ENCODE measurements at places on chromosomes 6 and 20. TPM values are rescaled to one million over a fixed set of nuclear protein-coding genes. Genes with fewer than 3 reads are reported as not detected.

GRCh38 chr6:71181565-71181964 lies 107.0 kb upstream of the OGFRL1 start:
- peak; percentile 81 for DNase-seq

- no peak for DNase-seq
Measured at GRCh38 chr20:22909436-22909835, 125.7 kb upstream of the SSTR4 start.

DNA sequence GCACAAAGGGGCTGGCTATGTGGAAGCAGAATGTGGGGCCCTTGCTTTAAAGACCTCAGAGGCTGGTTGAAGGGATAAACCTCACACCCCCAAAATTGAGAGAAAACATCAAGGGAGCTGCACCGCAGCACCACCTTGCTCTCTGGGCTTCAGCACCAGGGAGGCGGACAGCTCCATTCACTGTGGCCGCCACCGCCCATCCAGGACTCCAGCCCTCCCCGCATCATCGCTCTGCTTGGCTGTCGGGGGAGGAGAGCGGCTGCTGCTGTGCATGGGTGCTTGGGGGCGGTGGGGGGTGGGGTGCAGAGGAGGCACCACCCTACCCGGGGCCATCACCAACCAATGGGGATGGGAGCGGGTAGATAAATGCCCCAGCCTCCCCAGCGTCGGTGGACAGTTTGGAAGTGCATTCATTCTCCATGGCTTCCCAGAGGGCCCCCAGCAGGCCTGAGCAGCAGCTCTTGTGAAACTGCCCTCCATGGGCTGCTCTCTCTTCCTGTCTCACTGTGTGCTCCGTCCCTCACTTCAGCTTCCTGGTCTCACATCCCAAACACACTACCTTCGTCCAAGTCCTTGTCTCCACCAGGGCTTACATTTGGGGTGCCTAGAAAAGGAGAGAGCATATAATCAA lies 75.7 kb upstream of the BHLHE23 start:
- peak; percentile 53 for DNase-seq

GRCh38 chr6:161401587-161402309 lies 127.9 kb upstream of the AGPAT4 start:
- no peak for DNase-seq

DNA sequence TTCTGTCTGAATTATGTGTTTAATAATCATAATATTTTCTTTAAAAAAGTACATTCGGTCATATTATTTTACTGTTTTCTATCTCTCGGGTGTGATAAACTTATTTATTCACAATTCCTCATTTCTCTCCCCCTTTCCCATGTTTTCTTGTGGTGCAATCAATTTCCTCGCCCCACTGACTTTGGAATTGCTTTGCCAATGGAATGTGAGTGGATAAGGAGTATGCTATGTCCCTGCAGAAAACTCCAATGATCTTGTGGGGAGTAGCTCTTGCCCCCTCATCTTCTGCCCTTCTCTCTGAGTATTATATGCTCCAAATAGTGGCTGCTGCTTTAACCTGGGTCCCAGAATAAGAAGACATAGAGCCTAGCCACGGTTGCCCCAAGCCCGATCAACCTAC lies 64.1 kb downstream of the HMGN3 start:
- no peak for DNase-seq

DNA sequence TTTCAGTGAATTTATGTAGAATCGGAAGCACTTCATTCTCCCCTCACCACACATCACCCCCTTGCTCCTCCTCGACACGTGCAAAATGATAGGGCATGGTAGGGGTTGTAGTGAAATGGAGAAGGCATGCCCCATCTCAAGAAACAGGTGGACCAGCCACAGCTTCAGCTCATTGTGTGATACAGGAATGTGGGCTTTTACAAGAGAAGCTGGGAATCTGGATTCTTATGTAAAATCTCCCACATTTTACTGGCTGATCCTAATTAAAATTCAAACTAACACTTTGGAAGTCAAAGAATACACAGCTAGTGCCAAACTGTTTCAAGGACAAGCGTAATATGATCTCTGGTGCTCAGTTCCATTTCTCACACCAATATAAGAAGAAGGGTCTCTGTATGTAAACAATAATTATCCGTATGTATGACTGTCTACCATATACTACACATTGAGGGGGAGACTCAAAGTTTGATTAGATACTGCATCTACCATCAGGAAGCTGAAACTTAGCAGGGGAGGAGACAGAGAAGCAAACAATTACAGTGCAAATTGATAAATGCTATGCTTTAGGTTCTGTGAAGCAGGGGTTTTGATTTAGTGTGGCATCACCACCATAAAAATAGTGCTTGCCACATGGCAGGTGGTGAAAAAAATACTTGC lies 24.3 kb upstream of the KIAA0408 start:
- DNase-seq: no peak

DNA sequence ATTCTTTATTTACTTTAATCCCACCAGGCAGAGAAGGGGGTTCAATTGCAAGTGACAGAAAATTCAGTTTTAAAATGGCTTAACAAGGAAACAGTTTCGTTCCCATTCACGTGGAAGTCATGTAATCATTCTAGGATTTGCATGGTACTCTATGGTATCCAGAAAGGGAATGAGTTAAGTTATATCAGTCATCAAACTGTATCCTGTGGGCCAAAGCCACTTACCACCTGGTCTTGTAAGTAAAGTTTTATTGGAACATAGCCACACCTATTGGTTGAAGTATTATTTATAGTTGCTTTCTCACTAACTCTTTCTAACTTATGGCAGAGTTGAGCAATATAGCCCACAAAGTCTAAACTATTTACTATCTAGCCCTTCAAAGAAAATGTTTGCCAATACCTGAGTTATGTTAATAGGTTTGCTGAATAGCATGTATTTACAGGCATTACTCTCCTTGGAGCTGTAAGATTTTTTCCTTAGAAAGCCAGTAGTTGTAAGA lies 10.2 kb upstream of the MMS22L start:
- DNase-seq: peak; percentile 5

- no peak for DNase-seq
Measured at GRCh38 chr6:83838727-83839126, 14.4 kb upstream of the RIPPLY2 start.

DNA sequence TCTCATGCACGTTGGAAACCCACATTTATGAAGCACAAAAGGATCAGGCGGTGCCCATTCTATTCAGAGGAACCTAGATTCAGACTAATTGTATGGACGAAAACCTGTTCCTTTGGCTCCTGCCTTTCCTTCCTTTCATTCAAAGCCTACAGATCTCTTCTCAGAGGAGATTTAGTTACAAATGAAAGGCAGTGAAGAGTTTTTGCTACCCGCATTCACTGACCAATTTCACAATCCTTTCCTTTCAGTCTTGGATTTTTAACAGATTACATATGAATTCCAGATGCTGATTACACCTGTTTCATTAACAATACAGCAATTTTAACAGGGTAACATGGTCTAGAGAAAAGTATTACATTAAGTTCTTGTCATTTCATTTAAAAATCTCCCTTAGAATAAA lies 32.0 kb downstream of the TMEM242 start:
- no peak for DNase-seq

- peak; percentile 27 for DNase-seq
Measured at GRCh38 chr20:22575087-22575721, 9.2 kb downstream of the FOXA2 start.

GRCh38 chr6:125446011-125446410 lies 144.2 kb upstream of the HDDC2 start:
- no peak for DNase-seq

DNA sequence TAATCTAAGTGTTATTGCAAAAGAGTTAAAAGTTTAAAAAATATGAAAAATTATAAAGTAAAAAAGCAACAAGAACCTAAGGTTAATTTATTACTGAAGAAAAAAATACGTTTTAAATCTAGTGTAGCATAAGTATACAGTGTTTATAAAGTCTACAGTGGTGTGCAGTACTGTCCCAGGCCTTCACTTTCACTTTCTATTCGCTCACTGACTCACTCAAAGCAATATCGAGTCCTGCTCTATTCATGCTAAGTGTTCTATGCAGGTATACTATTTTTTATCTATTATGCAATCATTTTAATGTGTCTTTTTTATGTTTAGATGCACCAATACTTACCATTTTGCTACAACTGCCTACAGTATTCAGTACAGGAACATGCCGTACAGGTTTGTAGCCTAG lies 113.0 kb downstream of the MANEA start:
- DNase-seq: peak; percentile 6

GRCh38 chr20:6401893-6402557 lies 279.2 kb upstream of the FERMT1 start:
- peak; percentile 42 for DNase-seq

Gene MRPS26
- 84.9 TPM for total RNA-seq

Gene RIPOR2
- total RNA-seq: 0.68 TPM

Gene BEND6
- 24.6 TPM for total RNA-seq

Gene MYLK4
- 0.29 TPM for total RNA-seq

Gene RSPH9
- 1.3 TPM for total RNA-seq

Gene FAM83B
- total RNA-seq: not detected

Gene PTGIS
- 0.24 TPM for total RNA-seq

Gene PPARD
- total RNA-seq: 11.1 TPM
